Astrocyte (in vitro differentiated cells and primary cell): ENCODE measurements at places on chromosomes 11 and 22. TPM values are rescaled to one million over a fixed set of nuclear protein-coding genes. Genes with fewer than 3 reads are reported as not detected.

GRCh38 chr22:34588871-34589545 lies 476.9 kb upstream of the ISX start:
- no peak overlapping the region for H3K4me3 ChIP-seq
- H3K27ac ChIP-seq, result no peak overlapping the region
- H3K27me3 ChIP-seq, result no peaks in the 10 kb centered on the region

The TMA7B gene
- total RNA-seq, result not detected in 2 replicates

The KRTAP5-2 gene
- not detected in 2 replicates for total RNA-seq

The RFPL2 gene
- total RNA-seq, result 0.25 TPM in 1 of 2 replicates, not detected in the other

GRCh38 chr22:22667966-22668880 lies 23.8 kb downstream of the GGTLC2 start:
- no peak overlapping the region for H3K27ac ChIP-seq

- H3K4me3 ChIP-seq, result no peak overlapping the region
- peaks cover 15% of the 10 kb centered on the region for H3K4me1 ChIP-seq
- no peaks in the 10 kb centered on the region for H3K27me3 ChIP-seq
- peaks cover 35% of the 10 kb centered on the region for H3K36me3 ChIP-seq
- DNase-seq, result peak; percentile 26
Measured at GRCh38 chr11:59611570-59612565, 3.7 kb downstream of the OSBP start.

DNA sequence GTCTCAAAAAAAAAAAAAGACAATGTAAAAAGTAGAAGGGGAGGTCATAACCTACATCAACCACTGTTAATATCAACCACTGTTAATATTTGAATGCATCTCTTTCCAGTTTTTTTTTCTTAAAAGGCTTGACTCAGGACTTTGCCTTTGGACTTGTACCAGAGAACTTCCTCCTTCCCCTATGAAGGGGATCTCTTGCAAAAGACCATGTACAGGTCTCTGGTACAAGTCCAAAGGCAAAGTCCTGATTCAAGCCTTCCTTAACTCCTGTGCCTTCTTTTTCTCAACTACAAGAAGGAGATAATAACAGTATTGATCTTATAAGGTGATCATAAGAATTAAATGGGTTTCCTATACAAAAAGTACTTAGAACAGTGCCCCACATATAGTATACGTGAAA lies 563.5 kb downstream of the BUD13 start:
- DNase-seq, result no peak
- H3K27me3 ChIP-seq, result peaks cover 23% of the 10 kb centered on the region
- H3K4me1 ChIP-seq, result no peaks in the 10 kb centered on the region
- no peak overlapping the region for H3K4me3 ChIP-seq

- DNase-seq, result no peak
- no peaks in the 10 kb centered on the region for H3K36me3 ChIP-seq
- H3K4me3 ChIP-seq, result no peak overlapping the region
- H3K4me1 ChIP-seq, result no peaks in the 10 kb centered on the region
- no peaks in the 10 kb centered on the region for H3K27me3 ChIP-seq
- H3K27ac ChIP-seq, result no peak overlapping the region
Measured at GRCh38 chr11:113644605-113645004, 61.5 kb downstream of the TMPRSS5 start.

DNA sequence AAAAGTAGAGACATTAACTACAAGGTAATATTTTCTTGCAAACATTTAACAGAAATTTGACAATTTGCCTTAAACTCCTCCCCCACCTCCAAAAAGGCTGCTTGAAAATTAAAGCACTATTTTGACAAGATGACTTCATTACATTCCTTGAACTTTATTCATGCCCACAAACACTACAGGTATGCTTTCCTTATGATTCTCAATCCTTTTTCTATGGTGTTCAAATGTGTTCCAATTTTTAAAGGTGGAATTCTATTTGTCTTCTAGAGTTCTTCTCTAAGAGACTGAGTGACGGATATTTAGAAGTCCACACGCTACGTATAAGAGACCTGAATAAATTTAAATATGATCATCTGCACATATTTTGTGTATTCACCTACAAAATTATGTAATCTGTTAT lies 69.4 kb downstream of the MRTFA start:
- peak overlapping the region; percentile 67 for H3K27ac ChIP-seq
- DNase-seq, result peak; percentile 79
- peak overlapping the region; percentile 29 for H3K4me3 ChIP-seq
- no peaks in the 10 kb centered on the region for H3K27me3 ChIP-seq
- no peaks in the 10 kb centered on the region for H3K36me3 ChIP-seq

GRCh38 chr11:74633406-74634393 lies 41.3 kb downstream of the POLD3 start:
- DNase-seq, result no peak
- H3K36me3 ChIP-seq, result peaks cover 3% of the 10 kb centered on the region
- H3K4me1 ChIP-seq, result peaks cover 14% of the 10 kb centered on the region
- H3K27me3 ChIP-seq, result no peaks in the 10 kb centered on the region
- no peak overlapping the region for H3K4me3 ChIP-seq

The MS4A6E gene
- not detected in 2 replicates for total RNA-seq
